Activated T-helper 1 cell treated with Interleukin-2 at 50 U/mL for 16 hours (primary cell): ENCODE measurements at places on chromosomes 6 and 20.

DNA sequence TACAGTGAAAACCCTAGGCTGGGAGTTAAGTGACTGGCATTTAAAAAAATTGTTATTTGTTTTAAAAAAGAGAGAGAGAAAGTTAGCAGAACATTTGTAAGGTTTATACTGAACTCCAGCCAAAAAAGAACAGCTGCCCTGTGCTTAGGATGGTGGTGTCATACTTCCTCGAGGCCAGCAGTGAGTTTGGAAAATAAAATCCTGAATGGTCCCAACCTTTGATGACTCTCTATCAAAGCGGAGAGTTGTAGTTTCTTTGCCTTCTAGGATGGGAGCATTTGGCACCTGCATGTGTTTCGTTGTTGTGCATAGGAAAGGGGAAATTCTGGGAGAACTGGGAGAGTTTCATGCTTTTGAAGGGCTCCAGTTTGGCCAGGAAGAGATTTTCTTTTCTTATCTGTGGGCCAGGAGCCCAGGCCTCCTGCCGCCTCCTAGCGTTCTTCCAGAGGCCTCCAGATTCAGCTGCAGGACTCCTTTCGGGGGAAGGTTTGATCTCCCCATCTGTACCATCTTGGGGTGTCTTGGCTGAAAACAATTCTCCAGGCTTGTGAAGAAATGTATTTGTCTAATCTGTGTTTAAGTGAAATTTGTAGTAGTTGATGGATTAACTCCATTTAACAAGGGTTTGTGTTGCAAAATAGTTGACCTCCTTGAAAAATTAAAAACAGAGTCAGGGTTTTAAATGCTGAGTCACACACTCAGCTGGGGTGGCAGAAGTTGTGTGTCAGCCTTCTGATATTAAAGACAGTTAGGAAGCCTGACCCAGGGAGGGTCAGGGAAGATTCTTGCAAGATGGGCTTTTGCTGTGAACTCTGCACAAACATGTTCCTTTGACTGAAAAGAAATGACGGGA, 63.4 kb downstream of the TXNDC5 start:
- no peak for DNase-seq

- no peak for DNase-seq
Measured at GRCh38 chr20:13554706-13555105, 84.0 kb downstream of the TASP1 start.

- DNase-seq: no peak
Measured at GRCh38 chr20:48273843-48274242, 488.6 kb upstream of the SULF2 start.

DNA sequence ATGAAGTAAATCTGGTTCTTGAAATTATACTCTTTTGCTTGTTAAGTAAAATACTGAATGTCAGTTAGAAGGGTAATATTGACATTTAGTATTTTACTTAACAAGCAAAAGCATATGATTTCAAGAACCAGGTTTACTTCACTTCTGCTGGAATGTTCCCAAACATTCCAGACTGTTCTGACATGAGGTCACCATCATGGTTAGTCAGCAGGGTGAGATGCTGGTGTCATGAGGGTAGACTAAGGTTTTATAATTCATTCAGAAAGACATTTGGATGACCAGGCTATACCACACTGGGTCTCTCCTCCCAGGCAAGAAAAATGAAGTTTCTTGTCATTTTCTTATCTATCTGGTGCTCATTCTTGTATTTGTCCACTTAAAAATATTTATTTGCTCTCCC, 414.4 kb upstream of the MMS22L start:
- DNase-seq: no peak

- no peak for DNase-seq
Measured at GRCh38 chr6:150261997-150262697, 106.7 kb upstream of the IYD start.

DNA sequence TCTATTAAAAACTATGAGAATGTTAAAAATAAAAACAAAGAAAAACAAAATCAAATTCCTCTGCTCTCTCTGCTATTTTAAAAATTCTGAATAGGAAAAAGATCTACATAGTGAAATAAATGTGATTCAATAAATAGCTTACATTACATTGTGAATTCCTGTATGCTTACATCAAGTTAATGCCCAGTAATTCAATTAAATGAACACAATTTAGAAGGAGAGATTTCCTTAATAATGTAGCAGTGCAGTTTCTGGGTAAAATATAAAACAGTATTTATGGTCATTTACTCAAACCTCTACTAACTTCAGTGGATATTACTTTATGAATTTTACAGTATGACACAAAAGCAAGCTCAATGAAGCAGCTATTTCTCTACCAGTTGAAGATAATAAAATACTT, 594.6 kb downstream of the EYS start:
- no peak for DNase-seq

DNA sequence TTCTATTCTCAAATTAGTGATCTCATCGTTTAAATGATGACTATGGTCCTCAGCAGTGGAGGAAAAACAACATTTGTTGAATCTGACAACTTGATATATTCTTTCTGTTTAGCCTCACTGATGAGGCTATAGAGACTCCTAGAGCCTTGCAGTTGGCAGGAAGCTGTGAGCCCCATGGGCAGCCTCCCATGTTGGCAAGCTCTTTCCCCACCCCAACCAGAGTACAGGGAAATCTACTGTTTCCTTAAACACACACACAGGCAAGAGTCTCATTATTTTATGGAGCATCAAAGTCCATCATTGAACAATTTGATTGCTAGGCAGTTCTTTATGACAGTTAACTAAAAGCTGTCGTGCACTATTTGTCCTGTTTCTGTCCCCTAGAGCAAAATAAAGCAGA, 498.2 kb upstream of the CITED2 start:
- DNase-seq: no peak

DNA sequence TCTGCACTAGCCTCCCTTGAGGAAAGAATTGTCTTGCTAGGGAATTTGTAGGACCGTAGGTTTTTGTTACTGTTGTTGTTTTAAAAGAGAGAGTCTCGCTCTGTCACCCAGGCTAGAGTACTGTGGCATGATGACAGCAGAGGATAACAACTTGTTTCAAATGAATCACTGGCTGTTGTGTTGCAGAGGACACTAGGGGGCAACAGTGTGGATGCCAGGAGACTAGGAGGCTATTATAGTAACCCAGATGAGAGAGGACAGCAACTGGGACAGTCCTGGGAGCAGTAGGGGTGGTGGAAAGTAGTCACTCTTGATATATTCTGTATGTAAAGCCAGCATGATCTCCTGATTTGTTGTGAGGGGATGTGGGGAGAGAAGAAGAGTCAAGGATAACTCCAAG, 41.8 kb upstream of the LAMA4 start:
- DNase-seq: no peak

- DNase-seq: no peak
Measured at GRCh38 chr6:89501222-89501621, 68.3 kb downstream of the ANKRD6 start.

GRCh38 chr6:15770347-15771143, 107.7 kb upstream of the DTNBP1 start:
- DNase-seq: no peak

- DNase-seq: no peak
Measured at GRCh38 chr6:138815797-138816528, 20.1 kb downstream of the ECT2L start.

GRCh38 chr6:155162682-155163081, 101.1 kb upstream of the CLDN20 start:
- DNase-seq: no peak

DNA sequence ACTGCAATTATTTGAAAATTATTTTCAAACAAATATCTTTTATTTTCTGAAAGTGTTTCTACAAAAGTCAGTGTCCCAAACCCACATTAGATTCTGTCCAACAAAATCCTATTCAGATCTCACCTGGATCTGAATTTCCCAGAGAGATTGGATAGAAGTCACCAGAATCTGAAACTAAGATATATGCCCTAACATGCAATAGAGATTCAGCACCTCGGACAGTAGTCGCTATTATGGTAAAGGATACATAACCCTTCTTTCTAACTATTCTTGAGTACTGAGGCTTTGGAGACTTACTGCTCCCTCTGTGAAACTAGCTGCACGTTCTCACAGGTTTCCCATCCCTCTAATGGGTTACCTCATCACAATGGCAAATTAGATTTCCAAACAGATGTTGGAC, 151.4 kb downstream of the ID4 start:
- no peak for DNase-seq

DNA sequence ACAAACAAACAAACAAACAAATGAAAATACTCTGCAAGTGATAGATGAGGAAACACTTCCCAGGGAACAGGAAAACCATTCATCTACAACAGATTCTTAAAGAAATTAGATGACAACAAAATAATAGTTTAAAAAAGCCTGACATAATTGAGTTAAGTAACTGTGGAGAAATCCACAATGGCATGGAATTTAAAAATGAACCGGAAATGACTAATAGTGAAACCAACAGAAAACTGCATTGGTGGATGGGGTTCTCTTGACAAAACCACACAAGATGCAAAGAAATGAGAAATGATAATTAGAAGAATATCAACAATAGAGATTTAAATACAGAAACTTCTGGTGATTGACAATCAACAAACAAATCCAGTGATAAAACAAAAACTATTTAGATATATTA, 785.6 kb downstream of the QKI start:
- DNase-seq: no peak

DNA sequence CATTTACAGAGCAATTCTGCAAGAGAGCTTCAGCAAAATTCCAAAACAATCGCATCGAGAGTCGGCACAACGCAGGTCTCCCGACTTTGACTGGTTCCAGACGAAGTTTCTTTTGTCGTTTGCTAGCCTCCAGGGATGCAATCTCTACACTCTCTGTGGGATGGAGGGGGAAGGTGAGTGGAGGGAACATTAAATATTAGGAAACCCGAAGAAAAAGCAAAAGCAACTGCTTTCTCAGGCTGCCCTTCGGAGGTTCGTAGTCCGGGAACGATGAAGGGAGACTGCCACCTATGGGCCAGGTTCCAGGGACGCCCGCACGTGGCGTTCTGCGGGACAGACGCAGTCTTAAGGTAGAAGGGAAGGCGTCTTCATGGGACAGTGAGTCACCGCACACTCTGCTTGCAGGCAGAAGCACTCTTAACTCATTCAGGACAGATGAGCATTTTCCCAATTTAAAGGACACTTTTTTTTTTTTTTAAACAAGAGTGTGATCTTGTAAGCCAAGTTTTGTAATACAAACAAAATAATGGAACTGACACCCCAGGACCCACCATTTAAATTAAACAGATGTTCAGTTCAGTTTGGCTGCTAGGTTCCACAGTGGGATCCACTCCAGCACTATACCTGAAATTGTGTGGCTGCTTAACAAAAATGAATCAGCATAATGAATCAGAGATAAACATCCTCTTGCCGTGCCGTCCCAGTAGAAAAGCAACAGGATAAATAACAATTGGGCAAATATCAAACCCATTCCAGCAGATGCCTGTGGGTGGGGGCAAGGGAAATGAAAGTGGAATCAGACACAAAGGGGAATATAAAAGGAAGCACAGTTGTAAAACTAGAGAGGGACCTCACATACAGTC, 65.8 kb upstream of the ARMC2 start:
- peak; percentile 67 for DNase-seq

DNA sequence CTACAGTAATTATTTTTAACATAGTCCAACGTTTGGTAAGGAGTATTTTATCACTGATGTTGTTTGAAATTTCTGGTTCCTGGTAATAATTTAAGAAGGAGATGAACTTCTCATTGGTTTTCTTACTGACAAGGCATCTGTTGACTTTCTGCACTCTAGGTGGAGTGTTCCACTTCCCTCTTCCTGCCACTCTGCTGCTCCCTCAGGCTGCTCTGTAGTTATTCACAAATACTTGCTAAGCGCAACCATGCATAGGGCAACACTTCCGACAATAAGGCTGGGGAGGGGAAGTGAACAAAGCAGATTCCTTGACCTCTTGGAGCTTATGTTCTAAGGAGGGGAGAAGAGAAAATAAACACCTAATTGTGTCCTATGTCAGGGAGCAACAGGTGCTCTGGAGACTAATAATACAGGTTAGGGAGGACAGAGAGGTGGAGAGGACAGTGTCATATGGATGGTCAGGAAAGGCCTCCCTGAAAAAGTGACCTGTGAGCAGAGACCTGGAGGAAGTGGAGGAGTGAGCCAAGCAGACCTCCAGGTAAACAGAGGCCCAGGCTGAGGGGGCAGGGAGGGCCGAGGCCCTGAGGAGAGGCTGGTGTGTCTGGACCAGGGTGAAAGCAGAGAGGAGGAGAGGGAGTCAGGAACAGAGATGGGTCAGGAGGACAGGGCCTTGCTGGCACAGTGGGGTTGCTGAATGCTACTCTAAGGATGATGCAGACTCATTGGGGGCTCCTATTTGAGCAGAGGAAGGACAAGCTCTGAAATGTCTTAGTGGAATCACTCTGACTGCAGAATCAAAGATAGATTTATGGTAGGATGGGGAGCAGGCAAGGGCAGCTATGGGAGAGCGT, 134.8 kb upstream of the SLC24A3 start:
- no peak for DNase-seq

DNA sequence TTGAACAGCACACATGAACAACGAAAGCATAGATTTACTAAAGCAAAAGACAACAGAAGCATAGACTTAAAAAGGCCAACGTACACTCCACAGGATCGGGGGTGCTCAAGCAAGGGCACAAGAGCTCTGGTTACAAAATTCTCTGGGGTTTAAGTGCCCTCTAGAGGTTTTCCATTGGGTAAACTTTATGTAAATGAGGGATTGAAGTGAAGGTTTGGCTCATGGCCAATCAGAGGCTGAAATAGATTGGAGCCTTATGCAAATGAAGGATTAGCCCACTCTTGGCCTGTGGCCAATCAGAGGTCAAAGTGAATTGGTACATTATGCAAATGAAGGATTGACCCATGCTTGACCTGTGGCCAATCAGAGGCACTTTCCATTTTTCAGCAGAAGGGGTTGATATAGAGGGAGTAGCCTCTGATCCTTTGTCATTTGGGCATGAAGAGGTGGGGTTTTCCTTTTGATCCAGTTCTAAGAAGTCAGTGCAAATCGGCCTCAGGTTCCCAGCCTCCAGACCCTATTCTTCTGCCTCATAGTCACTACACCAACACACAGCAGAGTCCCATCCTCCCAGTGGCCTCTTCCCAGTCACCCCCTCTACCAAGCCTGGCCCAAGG, 244.9 kb downstream of the THBS2 start:
- no peak for DNase-seq

DNA sequence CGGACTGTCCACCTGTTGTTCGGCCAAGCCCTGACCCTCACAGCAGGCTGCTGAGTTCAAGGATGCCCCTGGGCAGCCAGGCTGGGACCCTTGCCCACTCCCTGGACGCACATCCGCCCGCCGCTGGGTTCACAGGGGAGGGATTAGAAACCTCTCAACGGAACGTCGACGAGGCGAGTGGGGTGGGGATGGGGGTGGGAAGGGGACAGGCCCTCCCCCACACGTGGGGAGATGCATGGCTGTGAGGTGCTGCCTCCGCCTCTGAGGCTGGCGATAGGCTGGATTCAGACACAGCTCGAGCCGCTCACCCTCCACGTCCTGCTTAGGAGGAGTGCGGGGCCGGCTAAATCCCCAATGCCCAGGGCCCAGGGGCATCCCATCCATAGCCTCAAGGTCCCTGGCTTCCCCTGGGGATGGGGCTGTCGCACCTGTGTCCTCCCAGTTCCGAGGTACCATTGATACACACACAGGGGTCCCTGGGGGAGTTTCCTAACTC, 90.6 kb upstream of the BHLHE23 start:
- DNase-seq: no peak
